Natural killer cell (primary cell): ENCODE measurements at places on chromosomes 5 and 9. TPM values are rescaled to one million over a fixed set of nuclear protein-coding genes. Genes with fewer than 3 reads are reported as not detected.
A peak's percentile ranks its signal among the peaks of the same experiment; 100 is the strongest.

Gene IFT74
- total RNA-seq: 7.0 TPM

DNA sequence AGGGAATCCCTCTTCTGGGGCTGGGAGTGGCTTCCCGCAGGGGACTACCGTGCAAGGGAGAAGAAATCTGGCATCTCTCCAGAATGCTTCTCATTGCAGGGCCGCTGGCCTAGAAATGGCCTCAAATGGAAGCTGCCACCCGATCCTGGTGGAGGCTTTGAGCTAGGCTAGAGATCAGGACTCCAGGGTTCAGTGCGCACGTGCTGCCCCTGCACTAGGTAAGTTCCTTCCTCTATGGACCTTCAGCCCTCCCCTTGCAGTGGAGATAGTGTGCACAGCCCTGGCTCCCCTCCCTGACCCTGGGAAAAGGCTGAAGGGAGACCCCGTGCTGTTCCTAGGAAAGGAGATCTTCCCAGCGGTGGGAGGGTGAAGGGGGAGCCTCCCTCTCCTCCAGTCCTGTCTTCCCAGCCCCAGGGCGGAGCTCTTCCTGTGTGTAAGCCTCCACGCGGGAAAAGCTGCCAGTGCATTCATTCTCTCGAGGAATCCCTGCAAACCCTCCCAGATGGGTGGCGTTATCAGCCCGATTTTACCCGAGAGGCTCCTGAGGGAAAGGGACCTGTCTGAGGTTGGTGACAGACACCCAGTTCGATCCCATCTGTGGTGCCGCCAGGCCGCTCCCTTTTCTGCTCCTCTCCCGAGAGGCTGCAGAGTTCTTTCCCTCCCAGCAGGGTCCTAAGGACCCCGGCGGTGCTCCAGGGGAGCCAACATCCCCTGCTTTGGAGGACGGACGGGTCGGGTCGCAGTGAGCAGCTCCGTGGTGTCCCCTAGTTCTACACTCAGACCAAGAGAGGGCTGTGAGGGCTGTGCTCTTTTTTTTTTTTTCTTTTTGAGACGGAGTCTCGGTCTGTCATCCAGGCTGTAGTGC is 1.4 kb upstream of the CERCAM start:
- no peak for DNase-seq
- peak overlapping the region; percentile 69 for H3K4me3 ChIP-seq
- no peak overlapping the region for H3K27ac ChIP-seq
- H3K27me3 ChIP-seq: peaks cover 12% of the 10 kb centered on the region

DNA sequence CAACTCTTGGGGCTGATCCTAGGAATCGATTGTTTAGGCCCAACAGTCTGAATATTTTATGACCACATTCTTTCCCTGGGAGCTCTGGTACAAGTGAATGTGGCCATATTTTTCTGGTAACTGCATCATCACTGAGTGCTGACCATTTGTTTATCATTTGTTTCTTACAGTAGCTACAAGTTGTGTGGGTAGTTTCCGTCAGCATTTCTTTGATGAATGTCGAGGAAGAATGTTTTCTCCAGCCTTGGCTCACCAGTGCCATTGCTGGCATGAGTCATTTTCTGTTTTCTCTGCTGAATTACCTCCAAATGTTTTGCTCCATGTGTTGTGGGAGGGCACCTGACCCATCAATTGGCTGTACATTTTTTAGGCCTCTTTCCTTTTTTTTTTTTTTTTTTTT is 14.1 kb upstream of the CARD19 start:
- DNase-seq: no peak
- peaks cover 7% of the 10 kb centered on the region for H3K36me3 ChIP-seq
- H3K27ac ChIP-seq: no peak overlapping the region
- H3K27me3 ChIP-seq: peaks cover 6% of the 10 kb centered on the region

- no peaks in the 10 kb centered on the region for H3K4me1 ChIP-seq
- no peak overlapping the region for H3K4me3 ChIP-seq
- no peaks in the 10 kb centered on the region for H3K36me3 ChIP-seq
- H3K27ac ChIP-seq: no peak overlapping the region
- DNase-seq: no peak
- no peaks in the 10 kb centered on the region for H3K27me3 ChIP-seq
Observed at GRCh38 chr5:61477788-61478187, 145.7 kb downstream of the ZSWIM6 start.

GRCh38 chr9:97842960-97843359 is 10.1 kb upstream of the FOXE1 start:
- DNase-seq: no peak
- H3K4me1 ChIP-seq: no peaks in the 10 kb centered on the region
- no peaks in the 10 kb centered on the region for H3K36me3 ChIP-seq
- peaks cover 45% of the 10 kb centered on the region for H3K27me3 ChIP-seq
- H3K4me3 ChIP-seq: no peak overlapping the region

DNA sequence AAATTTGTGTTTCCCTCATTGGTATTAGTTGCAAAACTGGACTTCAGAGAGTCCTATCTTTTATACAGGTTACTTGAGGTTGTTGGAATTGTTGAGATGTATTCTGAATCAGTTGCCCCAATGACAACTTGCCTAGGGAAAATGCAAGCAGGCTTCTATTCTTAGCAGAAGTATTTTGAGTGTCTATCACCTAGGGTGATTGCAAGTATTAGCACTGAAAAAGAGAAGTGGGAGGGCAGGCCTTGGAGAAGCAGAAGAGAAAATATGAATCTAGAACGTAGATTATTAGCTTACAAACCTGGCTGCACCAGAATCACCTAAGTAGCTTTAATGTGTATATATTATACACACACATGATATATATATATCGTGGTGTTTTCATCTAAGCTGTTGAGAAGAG is 43.2 kb downstream of the ADAMTS12 start:
- H3K27ac ChIP-seq: no peak overlapping the region
- DNase-seq: no peak
- H3K4me1 ChIP-seq: peaks cover 8% of the 10 kb centered on the region
- H3K36me3 ChIP-seq: no peaks in the 10 kb centered on the region
